ENCODE measurements at places on chromosomes 12 and 14. TPM values are rescaled to one million over a fixed set of nuclear protein-coding genes. Genes with fewer than 3 reads are reported as not detected.

- peak; percentile 87 for DNase-seq
Measured at GRCh38 chr12:123601602-123602489, at the start of gene DDX55. Gene DDX55, plus strand, starts transcription at chr12:123602099. Its CDS starts 50 bp downstream, at chr12:123602149.

DNA sequence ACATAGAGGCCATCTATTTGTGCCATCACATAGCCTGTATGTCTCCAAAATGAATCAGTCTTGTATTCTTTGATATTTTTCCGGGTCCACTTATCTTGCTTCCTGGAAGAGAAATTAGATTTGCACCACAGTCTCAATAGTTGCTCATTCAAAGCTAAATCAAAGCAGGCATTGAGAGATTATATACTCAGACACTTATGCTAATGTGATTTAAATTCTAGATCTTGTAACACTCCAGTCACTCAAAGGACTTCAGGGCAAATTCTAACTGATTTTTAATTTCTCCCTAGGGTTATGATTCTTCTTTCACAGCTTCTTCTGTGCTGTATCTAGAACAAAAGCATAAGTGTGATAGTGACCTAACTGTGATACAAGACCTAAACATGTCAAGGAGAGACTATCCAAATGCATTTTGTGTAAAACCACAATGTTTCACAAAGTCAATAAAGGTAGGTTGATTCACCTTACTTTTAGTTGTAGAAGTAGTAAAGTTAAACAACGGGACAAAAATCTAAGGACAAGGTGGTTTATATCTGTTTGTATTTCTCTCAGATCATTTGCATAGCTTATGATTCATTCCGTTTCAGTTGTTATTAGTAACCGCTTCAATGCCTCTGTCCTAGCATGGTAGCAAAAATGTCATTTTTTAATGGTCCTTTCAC lies 26.8 kb downstream of the PLBD1 start:
- no peak for DNase-seq

DNA sequence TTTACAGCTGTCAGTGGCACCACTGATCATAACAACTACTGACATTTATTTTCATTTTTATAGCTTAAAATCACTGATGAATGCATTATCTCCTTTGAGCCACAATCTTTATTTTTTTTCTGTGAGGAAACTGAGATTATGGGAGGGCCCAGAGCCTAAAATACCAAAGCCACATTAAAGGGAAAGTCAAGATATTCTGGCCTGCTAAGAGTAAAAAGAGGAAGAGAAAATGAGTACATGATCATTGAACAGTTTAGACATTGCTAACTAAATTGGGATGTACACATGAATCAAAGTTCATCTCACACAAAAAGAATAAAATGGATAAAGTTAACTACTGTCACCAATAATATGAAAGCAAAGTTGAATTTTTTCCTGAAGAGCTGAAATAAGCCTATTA lies 170.5 kb upstream of the GARIN2 start:
- no peak for DNase-seq

DNA sequence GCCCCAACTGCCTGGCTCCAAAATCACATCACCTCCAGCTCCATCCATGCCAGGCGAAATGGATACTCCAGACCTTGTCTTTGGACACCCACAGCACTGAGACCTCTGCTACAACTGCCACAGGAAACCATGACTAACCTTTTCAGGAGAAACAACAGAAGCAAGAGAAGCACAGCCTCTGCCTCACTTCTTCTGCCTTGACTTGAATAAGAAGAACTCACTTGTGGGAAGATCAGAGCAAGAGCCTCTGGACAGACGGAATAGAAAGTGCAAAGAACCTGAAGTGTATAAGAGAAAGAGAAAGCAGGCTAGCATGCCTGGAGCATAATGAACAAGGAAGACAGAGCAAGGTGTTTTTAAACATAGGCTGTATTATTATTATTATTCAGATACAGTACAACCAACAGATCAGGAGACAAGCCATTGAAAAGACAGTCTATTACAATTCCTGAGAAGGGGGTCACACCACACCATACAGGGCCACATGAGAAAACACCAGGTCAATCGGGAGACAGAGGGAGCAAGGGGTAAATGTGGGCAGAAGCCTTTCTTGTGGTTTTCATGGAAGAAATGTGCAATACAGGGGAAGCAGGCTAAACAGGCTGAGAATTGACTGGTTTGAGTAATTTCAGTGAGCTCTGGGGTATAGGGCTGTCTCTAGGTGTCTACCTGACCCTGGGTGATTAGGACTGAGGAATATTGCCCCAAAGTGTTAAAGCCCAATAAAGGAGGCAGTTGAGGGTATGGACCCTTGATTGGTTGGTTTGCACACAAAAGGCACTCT lies 7.4 kb upstream of the OR10P1 start:
- DNase-seq: no peak

GRCh38 chr14:106286697-106287290 lies 760.4 kb downstream of the TMEM121 start:
- no peak for DNase-seq

HOXC12 gene
- total RNA-seq: not detected

PRPH gene
- total RNA-seq: not detected

TEP1 gene
- 38.1 TPM for total RNA-seq

FBLN5 gene
- total RNA-seq: 4.1 TPM
